ENCODE measurements at places on chromosomes 2 and 18.

DNA sequence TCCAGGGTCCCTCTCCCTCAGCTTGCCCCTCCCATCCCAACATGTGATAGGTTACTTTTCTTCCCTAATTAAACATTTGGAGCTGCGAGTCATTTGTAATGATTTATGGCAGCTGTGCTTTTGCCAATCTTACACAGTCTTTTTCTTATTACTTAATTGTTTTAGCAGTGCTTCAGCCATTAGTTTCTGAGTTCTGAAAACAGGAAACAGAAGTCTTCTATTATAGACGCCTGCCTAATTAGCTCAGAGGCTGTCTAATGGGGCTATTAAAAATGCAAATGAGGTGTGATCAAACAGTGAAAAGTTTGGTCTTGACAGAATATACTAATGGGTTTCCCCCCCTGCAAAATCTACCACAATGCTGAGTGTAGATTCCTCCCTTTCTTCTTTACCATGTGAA, 388.3 kb upstream of the CELF4 start:
- no peak for DNase-seq

DNA sequence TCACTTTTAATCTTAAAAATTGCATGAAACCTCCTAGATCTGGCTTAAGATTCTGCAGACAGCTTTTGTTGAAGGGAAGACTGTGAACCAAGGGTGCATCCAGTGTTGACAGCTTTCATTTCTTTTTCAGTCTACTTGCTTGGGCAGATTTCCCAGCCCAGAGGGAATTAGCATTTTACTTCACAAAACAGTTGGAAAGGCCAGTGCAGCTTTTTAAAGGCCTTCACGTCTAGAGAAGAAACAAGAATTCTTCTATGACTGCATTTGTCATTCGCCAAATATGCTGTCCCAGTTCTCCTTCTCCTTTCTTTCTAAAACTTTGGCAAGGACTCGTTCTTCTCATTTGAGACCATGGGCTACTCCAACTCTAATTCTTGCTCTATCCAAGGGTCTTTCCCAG, 17.4 kb downstream of the NTSR2 start:
- DNase-seq: no peak

GRCh38 chr18:6355789-6356589, 58.7 kb downstream of the L3MBTL4 start:
- no peak for DNase-seq

DNA sequence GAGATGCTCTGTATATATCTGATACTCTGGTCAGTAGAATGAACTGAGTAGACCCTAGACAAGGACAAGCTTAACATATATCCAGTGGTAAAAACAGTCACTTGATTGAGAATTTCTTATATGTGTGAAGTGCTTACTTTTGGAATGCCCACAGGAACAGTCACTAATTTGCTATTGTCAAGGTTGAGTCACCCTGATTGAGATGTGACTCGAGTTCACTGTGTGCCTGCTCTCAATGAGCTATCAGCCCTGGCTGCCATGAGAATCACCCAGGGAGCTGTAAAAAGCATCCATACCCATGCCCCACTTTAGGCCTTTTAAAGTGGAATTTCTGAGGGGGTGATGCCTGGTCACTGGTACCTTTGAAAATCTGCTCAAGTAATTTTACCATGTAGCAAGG, 283.7 kb downstream of the SUCLG1 start:
- DNase-seq: no peak

DNA sequence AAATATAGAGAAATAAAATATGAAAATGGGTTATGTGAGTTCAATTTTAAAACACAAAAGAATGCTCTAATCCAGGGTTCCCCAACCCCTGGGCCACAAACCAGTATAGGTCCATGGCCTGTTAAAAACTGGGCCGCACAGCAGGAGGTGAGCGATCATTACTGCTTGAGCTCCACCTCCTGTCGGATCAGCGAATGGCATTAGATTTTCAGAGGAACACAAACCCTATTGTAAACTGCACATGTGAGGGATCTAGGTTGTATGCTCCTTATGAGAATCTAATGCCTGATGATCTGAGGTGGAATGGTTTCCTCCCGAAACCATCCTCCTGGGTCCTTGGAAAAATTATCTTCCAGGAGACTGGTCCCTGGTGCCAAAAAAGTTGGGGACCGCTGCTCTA, 34.7 kb downstream of the TTR start:
- no peak for DNase-seq

DNA sequence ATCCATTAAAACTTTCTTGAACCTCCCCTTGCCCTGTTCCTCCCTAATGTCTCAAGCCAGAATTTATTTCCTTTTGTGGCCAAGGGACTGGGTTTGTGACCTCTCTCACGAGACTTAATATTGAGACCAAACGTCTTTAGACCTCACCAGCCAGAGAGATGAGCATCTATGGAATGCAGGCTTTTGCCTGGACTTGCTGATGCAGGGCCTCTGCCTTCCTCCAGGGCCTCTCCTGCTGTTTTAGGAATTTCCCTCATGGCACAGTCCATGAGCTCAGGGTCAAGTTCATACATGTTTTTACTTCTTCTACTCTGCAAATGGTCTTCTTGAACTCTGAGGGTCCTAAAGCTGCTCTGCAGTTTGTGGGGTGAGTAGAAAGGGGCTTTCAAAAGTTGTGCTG, 22.3 kb downstream of the IL1B start:
- DNase-seq: peak; percentile 37

GRCh38 chr2:241358470-241358869, 2.4 kb downstream of the FARP2 start:
- no peak for DNase-seq

DNA sequence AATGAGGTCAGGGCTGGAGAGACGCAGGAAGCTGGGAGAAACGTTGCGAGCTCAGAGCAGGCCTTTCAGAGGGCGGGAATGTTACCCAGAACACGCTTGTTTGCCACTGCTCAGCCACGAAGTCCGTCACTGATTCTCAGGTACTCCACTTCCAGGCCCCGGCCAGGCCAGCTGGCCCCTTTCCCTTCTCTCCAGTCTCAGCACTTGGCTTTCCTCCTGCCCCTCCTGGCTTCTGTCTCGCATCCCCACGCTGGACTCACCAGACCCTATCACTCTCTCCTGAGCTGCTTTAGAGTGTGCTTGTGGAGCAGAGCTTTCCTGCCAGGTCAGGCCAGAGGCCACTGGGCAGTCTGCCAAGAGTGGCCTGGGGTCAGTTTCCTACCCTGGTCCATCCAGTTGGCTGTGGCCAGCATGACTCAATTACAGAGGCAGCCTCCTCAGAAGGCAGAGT, 151.4 kb downstream of the TWIST2 start:
- no peak for DNase-seq

DNA sequence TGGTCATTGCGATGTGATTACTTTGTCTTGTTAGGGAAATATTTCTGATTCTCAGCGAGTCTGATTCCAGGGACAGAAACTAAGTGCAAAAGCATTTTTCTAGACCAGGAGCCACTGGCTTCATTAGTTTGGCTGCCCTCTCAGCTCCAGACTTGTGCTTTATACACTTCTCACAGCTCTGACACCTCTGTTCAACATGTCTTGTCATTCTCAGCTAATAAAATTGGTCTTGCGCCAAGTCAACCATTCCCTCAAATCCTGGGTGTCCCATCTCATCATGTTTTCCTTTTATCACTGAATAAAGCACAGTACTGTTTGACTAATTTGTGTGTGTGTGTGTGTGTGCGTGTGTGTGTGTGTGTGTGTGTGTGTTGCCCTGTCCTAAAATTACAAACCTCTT, 215.5 kb upstream of the EPHA4 start:
- DNase-seq: no peak

GRCh38 chr2:53530126-53530525, 237.5 kb upstream of the CHAC2 start:
- DNase-seq: no peak

- DNase-seq: no peak
These were observed 5.8 kb downstream of the CUL3 start for GRCh38 chr2:224579411-224579810.

- DNase-seq: no peak
These were observed 88.6 kb upstream of the RPE start for GRCh38 chr2:209913786-209914345.

DNA sequence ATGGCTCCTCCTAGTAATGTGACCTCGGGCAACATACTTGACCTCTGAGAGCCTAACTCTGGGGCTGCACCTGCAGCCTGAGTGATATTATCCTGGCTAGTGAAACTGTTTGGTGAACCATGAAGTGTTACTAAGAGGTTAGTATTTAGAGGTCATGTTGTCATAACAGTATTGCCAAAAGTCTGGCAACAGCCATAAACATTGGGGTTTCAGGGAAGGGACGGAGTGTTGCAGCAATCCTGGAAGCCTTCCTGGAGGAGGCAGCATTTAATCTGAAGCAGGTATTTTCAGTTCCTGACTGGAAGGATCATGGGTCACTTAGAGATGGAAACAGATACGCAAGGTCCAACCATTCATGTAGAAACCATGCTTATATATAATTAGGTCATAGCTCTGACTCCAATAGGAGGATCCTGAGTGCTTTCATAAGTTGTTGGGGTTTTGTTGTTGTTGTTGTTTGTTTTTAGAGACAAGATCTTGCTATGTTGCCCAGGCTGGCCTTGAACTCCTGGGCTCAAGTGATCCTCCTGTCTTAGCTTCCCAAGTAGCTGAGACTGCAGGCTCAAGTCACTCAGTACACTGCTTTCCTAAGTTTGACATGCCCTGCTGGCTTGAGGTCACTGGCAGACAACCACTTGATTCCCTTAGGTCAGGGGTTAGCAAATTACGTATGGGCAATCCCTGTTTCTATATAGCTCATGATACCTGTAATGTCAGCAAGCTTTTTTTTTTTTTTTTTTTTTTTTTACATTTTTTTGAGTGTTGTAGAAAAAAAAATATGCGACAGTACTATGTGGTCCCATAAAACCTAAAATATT, 21.5 kb downstream of the GPR39 start:
- no peak for DNase-seq

- no peak for DNase-seq
These were observed 47.4 kb upstream of the RAPH1 start for GRCh38 chr2:203582468-203582867.

DNA sequence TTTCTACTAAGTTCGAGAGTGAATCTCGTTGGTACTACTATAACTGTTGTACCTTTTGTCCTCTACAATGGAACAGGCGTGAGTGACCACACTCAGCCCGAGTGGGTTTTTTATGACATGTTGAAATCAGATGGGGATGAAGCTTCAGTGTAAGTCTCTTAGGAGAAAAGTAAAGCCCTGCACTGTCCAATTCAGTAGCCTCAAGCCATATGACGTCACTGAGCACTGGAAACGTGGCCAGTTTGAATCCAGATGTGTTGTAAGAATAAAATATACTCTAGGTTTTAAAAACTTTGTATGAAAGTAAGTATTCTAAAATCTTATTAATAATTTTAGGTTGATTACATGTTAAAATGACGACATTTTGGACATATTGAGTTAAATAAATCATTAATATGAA, 101.7 kb upstream of the SP3 start:
- DNase-seq: no peak

GRCh38 chr2:155209696-155210450, 511.4 kb downstream of the KCNJ3 start:
- DNase-seq: no peak

GRCh38 chr2:219459460-219460311, 25.0 kb downstream of the SPEG start:
- peak; percentile 92 for DNase-seq

DNA sequence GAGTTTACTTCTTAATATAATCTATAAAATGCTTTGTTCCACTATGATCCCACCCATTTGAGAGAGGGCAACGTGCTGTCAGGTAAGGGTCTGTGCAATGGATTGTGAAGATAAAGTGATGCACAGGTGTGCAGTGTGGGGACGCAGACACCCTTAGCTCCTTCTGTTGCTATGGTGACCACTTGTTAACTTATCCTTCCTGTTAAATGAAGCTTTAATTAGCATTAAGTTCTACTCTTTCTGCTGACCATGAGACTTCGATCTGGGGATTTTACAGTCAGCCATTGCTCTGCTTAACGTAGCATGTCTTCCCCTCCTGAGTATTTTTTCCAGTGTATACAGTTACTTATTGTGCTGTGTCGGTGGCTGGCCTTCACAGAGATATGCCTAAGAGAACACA, 23.1 kb upstream of the ALKAL2 start:
- DNase-seq: no peak

DNA sequence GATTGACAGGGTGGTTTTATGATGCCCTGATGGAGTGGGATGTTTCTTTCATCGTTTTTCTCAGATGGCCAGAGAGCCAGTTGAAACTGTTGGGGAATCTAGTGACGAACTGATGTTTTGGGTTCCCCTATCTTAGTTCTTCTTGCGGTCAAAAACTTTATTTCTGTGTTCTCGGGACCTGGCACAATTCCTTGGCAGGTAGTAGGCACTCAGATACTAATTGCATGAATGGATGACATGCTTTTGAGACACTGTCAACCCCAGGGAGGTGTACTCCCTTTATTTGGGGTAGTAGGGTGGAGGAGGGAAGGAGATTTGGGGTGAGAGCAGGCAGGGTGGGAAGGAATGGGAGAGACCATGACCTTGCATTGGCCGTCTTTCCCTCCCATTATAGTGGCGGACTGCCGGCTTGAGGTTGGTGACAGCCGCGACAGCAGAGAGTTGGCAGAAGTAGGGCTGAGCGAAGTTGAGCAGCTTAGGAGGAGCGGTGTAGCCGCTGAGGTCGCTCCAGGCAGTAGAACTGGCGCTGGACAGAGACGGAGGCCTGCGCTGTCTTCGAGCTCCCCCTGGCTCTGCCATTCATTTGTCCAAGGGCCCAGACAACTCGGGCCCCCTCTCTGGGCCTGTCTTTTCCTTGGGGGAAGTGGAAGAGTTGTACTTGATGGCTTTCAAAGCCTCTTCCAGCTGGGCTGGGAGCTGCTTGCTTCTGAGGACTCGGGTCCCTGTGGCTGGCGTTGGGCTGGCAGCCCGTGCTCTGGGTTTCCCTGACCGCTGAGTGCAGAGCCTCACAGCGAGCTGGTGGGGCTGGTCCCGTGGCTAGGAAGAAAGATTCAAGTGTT, 2.6 kb downstream of the TET3 start:
- DNase-seq: no peak

DNA sequence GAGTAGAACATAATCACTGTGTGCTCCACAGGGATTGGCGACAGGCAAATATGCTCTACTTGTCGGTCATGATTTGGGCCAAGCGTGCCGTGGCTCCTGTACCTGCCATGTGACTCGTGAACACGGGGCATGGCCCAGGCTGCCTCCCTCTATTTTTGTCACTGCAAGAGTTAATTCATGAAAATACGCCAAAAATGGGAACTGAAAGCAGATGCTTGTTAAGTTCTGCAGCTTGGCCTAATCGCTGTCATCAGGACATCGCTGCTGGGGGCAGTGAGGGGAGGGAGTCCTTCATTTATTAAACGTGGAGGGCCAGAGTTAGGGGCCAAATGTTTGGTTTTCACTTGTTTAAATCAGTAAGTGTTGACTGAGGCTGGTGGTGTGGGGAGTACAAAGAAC, 177.8 kb downstream of the BCL2 start:
- no peak for DNase-seq

- DNase-seq: no peak
These were observed 310.1 kb downstream of the EXOC6B start for GRCh38 chr2:72515696-72516095.

DNA sequence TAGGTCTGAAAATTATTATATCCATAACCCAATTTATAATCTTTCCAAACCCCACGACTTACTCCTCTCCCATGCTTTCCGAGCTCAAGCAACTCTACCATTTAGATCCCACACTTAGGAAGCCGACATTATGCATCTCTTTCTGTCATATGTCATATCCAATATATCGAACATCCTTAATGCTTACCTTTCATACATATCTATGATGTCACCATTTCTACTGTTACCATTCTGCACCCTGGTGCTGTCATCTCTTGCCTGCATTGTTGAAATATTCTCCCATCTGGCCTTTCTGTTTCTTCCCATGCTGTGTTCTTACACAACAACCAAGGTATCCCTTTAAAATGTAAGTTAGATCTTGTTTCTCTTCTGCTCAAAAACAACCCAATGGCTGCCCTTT, 127.1 kb upstream of the MC4R start:
- no peak for DNase-seq

All from 8988T (cell line).